ENCODE measurements at places on chromosomes 5 and 9.
A peak's percentile ranks its signal among the peaks of the same experiment; 100 is the strongest.

DNA sequence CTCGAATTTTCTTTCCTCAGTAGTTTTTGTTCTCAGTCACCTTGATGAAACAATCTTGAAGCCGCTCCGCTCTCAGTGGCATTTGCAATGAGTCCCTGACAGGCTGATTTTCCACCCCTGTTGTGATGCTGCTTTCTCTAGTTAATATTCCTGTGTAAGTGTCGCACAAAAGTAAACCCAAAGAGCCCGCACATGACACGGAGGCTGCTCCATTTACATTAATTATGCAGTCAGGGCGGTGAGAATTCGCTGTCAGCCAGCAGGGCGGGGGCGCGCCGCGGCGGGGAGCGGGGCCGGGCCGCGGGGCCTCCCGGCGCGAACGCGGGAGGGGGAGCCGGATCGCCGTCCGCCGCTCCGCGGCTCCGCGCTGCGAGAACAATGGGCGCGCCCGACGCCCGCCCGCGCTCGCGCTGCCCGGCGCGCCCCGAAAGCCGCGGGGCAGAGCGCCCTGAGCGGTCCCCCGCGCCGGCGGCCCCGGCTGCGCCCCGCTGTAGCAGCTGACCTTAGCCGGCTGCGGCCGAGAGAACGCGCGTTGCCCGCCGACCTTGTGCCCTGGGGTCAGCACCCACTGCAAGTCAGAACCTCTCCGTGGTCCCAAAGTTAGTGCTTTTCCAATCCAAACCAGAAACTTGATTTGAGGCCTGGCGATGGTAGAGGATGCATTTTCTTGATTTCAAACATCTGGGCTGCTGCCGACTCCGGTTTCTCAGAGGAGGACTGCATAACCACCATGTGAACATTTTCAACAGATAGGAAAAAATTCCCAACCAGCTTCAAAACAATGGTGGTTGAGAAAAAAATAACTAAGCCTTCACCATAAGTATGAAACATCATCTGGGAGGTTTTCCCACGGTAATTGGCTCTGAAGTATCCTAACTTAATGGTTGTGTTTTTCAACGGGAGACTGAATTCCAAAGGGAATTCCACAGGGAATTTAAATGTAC lies 142.6 kb downstream of the PBX3 start:
- peak; percentile 42 for DNase-seq

GRCh38 chr5:178389796-178390195 lies 157.2 kb upstream of the PHYKPL start:
- DNase-seq = no peak

- DNase-seq = no peak
Observed at GRCh38 chr5:67268231-67269021, 71.8 kb upstream of the CD180 start.

DNA sequence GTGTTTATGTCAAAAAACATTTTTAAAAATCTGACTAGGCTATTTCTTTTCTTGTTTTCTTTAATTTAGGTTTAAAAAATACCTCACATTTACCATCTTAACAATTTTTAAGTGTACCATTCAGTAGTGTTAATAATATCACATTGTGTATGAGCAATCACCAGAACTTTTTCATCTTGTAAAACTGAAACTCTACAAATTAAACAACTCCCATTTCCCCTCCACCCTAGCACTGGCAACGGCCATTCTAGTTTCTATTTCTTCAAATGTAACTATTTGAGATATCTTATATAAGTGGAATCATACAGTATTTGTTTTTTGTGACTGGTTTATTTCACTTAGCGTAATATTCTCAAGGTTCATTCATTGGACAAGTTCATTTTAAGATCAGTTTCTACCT lies 27.7 kb downstream of the PLCXD3 start:
- no peak for DNase-seq

- DNase-seq = no peak
Observed at GRCh38 chr9:130382636-130383349, 62.0 kb upstream of the ASS1 start.

GRCh38 chr5:52024359-52024758 lies 641.1 kb downstream of the ISL1 start:
- DNase-seq = no peak

DNA sequence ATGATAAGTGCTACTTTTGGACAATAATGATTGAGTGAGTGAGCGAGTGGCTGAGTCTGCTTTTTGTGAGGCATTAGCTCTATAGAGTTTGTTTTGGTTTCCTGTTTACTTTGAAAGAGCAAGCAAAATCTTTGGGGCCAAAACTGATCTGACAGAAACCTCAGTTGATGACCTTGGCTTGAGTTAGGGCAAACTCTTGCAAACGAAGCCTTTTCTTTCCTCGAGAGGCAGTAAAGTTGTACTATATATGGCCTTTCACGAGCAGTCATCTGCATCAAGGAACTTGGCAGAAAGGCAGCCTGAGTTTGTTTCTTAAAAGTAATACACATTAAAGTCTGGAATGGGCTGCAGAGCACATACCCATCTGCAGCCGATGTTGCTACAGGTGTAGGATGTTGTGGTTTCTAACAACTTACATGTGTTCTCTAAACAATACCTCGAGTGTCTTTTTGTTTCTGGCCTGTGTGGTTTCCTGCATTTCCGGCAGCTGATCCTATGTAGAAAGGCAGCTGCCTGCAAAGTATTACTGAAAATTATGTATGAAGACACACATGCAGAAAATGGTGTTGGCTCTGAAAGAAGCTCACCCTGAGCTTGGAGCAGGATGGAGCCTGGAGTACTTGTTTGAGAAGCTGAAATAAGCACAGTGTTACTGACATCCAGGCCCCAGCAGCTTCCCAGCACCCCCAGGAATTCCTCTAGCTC lies 60.8 kb downstream of the FOXD1 start:
- DNase-seq = peak; percentile 70

DNA sequence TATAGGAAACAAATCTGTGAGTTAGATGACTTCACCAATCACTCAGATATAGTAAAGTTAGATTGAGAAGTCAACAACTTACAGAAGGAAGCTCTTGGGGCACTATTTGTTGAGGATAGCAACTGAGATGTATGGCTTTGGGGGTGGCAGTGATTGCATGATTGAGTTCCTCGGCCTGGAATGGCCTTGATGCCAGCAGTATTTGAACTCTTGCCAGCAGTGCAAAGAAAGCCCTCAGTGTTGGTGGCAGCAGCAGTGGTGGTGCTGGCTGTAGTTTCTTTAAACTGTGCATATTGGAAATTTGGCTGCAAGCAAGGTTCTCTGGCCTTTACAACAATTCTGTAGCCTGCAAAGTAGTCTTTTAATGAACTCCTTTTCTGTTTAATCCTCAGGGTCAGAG lies 41.4 kb upstream of the PJA2 start:
- no peak for DNase-seq

- DNase-seq = no peak
Observed at GRCh38 chr9:5790923-5791322, 42.0 kb downstream of the ERMP1 start.

DNA sequence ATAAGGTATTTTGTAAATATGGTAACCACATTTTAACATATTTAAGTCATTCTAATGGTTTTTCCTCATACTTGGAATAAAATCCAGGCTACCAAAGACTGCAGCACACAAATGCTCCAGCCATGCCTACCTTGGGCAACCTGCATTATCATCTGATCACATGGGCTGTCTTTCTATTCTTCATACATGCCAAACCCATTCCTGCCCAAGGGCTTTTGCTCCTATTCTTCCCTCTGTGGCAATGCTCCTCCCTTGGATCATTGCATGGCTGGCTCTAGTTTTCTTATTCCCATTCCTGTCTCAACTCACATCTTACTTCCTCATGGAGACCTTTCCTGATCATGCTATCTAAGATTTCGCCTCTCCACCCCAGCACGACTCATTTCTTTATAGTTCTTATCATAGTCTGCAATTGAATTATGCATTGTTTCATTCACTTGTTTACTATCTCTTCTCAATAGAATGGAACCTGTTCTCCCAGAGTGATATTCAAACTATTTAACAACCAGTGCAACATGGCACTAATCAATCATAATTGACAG lies 54.9 kb upstream of the C5orf46 start:
- DNase-seq = no peak

GRCh38 chr5:39422728-39423285 lies 2.0 kb downstream of the DAB2 start:
- no peak for DNase-seq

- DNase-seq = no peak
Observed at GRCh38 chr5:153542536-153542935, 52.1 kb downstream of the GRIA1 start.

DNA sequence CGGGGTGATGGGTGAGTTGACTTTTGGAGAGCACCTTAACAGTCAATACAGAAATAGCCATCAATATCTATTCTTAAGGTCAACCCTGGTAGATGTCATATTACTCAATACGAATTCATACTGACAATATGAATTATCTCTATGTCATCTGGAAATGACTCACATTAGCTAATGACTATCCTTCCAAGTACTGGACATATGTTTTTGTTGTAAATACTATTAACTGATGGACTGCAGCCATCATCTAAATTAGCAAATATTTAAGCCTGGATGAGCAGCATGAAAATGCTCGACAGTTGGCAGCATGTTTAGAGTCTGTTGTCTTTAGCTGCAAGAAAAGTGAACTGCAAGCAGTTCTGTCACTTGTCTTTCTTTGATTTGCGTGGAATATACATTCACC lies 19.6 kb upstream of the ISOC1 start:
- no peak for DNase-seq

GRCh38 chr9:88106492-88106891 lies 31.8 kb downstream of the SPATA31C2 start:
- DNase-seq = no peak

- DNase-seq = no peak
Observed at GRCh38 chr5:174724484-174725260, at the start of gene MSX2. Gene MSX2, plus strand, starts transcription at chr5:174724582. Its CDS starts 78 bp downstream, at chr5:174724660.
